ENCODE measurements at places on chromosomes 11 and 22.

DNA sequence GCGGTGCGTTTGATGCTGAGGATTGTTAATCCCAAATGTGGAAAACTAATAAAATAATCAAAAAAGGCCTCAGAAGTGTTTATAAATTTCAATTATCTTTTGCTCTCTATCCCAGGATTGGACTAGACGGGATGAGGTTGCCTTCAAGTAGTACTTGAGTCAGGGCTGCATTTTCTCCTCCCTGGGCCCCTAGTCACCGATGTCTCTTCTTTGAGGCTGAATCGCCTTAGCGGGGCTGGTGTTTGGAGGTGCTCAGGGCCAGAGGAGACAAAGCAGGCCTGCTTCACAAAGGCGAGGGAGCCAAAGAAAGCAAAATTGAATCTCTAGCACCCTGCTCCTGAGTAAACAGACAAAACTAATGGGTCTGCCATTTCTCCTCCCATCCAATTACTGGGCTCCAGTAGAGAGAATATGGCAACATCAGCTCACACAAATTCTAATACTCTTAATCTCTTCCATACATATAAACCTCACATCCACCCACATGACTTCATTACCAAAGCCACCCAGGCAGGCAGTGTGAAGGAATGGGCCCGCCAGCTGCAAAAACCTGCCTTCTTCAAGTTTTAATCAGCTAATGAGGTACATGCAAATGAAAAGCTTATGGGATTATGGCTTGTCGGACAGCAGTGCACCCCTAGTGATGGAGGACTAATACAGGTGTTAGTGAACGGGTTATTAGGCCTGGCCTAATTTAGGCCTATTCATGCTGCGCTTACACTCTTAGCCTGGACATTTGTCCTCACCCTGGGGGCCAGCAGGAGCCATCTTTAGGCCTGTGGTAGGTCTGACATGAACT lies 52.7 kb upstream of the HTATIP2 start:
- no peak for DNase-seq

DNA sequence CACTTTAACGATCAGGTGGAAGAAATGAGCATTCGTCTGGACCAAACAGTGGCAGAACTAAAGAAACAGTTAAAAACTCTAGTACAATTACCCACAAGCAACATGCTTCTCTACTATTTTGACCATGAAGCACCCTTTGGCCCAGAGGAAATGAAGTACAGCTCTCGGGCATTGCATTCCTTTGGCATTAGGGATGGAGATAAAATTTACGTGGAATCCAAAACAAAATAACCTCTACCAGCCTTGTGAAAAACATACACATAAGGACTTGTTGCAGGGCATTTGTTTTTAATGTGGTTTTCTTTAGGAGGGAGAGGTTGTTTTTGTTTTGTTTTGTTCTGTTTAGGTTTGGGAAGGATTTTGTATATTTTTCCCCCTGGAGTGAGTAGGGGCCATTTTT lies 14.2 kb upstream of the TECTA start:
- no peak for DNase-seq

DNA sequence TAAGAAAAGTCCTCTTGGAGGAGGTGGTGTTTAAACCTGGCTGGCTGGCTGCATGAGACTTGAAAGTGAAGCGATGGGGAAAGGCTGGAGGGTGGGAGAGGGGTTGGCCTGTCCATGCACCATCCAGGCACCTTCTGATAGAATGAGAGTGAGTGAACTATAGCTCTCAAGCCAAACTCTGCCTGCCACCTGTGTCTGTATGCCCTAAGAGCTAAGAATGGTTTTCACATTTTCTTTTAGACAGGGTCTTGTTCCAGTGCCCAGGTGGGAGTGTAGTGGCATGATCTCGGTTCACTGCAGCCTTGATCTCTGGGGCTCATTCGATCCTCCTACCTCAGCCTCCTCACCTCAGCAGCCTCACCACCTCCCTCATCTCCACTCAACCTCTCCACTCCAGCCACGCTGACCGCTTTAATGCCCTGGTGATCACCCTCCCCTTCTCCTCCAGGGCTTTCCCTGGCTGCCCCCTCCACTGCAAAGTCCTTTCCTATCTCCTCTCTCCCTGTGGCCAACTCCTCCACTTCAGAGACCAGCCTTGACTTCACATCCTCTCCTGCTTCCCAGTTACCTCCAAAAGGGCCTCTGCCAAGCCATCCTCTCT lies 38.3 kb upstream of the DKK3 start:
- DNase-seq: no peak

DNA sequence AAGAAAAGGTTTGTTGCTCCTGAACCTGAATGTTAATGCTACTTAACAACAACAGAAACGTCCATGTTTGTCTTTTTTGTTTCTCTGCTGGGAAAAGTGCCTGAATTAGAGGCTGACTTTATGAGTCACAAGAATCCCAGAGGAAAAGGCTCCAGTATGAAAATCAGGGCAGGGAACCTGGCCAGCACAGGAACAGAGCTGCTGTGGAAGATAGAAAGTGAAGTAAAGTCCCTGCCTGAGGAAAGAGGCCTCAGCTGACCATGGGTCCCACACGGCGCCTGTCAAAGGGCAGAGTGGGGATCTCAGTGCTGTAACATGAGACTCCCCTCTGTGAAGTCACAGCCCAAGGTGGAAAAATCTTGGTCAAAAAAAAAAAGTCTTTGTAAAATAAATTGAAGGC lies 632.3 kb upstream of the CCDC90B start:
- DNase-seq: no peak

GRCh38 chr11:129315781-129316579 lies 59.7 kb upstream of the BARX2 start:
- no peak for DNase-seq

DNA sequence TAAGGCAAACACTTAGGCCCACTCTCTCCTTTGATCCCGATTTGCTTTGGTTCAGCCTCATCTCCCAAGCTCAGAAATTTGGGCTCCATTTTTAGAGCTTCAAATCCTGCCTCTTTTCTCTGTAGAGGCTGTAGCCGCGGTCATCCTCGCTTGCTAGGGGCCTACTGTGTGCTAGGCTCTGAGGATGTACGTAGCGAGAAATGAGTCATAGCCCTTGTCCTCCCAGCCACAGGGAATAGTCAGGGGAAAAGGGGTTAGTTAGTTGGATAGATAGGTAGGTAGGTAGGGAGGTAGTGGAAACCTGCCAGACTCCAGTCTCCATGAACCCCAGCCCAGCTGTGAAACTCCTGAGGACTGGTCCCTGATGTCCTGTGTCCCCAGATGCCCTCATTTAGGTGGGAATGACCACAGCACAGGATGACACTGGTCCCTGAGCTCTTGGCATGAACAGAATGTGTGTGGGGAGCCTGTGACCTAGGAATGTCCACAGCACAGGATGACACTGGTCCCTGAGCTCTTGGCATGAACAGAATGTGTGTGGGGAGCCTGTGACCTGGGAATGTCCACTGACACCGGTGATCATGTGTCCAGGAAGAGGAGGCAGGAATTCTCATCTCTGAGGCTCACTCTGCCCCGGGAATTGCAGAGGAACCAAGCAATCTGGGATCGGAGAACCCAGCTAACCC lies 21.4 kb upstream of the HMOX1 start:
- no peak for DNase-seq

GRCh38 chr11:122711831-122712381 lies 56.4 kb downstream of the UBASH3B start:
- DNase-seq: no peak

GRCh38 chr11:120662071-120662676 lies 150.6 kb downstream of the GRIK4 start:
- DNase-seq: no peak
